ENCODE measurements at places on chromosomes 4 and X.

- DNase-seq, result no peak
Observed at GRCh38 chr4:165748321-165748720, 124.7 kb upstream of the TLL1 start.

- DNase-seq, result peak; percentile 84
Observed at GRCh38 chr4:158020176-158020575, 152.6 kb downstream of the GASK1B start.

GRCh38 chrX:123476611-123477219 is 256.1 kb downstream of the THOC2 start:
- DNase-seq, result no peak

- no peak for DNase-seq
Observed at GRCh38 chr4:185311113-185311888, 84.4 kb downstream of the LRP2BP start.

DNA sequence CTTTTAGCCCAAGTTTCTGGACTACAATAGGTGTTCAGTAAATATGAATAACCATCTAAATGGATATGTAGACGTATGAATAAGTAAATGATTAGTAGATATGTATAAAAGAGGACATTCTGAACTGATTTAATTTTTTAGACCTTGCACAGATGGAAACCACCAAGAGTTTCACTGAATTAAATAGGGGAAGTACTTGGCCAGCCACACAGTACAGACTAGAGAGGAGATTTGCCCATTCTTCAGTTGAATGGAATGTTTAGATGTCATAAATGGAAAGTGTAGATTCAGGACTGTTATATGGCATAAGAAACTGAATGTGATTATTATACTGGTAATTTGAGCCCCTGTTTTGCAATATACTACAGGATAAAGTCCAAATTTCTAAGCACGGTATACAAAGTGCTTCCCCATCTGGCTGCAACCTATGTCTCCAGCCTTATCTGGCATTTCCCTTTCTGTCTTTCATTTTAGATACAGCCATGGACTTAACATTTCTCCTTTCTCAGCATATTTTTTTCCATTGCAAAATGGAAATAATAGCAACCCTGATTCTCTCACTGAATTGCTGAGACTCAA is 137.8 kb upstream of the HS3ST1 start:
- no peak for DNase-seq

- no peak for DNase-seq
Observed at GRCh38 chr4:186726426-186727168, 2.9 kb upstream of the FAT1 start.

DNA sequence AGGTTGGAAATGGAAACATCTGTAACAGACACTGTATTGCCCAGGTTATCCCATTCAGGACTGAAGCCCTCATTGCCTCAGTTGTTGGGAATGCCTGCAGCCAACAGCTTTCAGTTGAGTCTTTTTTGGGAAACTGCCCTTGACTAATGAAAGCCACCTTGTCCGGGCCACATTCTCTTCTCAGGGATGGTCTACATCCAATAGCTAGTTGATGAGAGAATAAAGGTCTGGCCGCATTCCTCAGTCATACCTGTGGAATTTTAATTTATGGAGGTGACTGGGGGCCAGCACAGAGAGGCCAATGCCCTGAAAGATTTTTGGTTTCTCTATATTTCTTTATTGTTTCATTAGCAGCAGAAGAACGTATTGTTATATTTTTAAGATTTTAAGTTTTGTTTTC is 147.6 kb upstream of the MSX1 start:
- DNase-seq, result no peak

DNA sequence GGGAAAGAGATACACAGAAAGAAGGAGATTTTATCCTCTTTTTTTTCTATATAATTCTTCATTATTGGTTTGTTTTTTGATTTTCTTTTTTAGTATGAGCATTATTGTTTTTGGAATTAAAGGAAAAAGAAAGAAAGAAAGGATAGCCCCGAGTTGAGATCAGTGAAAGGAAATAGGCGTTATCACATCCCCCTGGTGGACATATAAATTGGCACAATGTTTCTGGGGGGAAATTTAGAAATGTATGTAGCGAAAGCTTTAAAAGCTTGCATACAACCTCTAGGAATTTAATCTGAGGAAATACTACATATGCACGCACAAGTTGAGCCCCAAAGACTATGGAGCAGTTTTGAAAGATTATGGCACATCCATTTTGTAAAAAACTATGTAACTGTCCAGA is 226.3 kb upstream of the LDB2 start:
- no peak for DNase-seq

DNA sequence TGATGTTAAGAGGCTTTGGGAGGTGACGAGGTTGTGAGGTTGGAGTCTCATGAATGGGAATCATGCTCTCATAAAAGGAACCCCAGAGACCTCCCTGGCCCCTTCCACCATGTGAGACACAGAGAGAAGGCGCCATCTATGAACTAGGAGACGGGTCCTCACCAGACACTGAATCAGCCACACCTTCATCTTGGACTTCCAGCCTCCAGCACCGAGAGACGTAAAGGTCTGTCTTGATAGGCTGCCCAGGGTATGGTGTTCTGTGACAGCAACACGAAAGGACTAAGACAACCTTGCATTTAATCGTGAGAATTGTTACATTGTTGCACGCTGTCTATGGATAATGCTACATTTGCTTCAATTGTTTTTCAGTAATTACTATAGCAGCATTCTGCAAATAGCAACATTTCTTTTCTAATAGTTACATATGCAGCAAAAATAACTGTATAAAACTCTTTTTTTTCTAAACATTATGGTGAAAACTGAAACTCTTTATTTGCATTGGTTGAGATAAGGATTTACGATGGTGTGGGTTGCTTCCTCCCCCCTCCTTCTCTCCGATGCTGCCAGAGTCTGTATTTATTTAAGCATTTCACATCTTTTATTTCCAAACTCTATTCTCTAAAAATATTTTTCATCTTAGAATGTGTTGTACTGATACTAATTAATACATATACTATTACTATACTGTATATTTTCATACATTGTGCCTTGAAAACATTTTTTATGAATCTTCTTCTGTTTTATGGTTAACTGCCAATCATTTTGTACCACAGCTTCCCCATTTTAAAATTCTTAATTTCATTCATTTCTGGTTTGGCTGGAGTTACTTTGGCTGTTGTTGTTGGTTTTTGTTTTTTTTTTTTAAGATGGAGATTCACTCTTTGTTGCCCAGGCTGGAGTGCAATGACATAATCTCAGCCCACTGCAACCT is 26.4 kb upstream of the AKAP17A start:
- DNase-seq, result no peak

GRCh38 chr4:176451443-176451842 is 131.7 kb downstream of the SPCS3 start:
- DNase-seq, result no peak

GRCh38 chr4:155724731-155725130 is 34.1 kb upstream of the GUCY1B1 start:
- no peak for DNase-seq

DNA sequence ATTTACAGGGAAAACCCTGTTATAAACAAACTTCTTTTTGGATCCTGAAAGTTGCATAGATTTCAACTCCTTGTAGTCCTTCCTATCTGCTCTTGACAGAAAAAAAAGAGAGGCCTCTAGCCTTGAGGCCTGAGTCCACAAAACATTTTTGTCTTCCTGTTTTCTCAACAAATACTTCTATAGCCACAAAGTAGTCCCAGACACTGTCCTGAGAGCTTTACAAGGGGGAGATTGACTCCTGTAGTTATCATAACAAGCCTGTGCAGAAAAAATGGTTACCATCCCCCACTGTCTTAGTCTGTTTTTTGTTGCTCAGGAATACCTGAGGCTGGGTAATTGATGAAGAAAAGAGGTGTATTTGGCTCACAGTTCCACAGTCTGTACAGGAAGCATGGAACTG is 35.2 kb downstream of the PCDH7 start:
- DNase-seq, result no peak

DNA sequence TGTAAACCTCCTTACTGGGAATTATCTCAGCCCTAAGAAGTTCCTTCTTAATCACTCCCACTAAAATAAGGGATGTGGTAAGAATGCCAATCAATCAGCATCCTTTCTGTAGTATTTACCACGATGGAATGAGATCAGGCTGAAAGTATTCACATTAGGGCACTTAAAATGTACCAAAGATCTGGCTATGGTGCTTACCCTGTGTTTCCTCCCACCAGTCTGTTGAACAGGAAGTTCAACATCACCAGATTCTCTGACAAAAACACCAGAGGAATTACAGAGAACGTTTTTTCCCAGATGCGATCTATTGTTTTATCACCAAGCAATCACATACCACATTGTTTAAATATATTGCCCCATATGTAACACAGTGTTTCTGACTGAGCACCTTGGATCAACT is 2.1 kb upstream of the CLCN3 start:
- DNase-seq, result no peak

DNA sequence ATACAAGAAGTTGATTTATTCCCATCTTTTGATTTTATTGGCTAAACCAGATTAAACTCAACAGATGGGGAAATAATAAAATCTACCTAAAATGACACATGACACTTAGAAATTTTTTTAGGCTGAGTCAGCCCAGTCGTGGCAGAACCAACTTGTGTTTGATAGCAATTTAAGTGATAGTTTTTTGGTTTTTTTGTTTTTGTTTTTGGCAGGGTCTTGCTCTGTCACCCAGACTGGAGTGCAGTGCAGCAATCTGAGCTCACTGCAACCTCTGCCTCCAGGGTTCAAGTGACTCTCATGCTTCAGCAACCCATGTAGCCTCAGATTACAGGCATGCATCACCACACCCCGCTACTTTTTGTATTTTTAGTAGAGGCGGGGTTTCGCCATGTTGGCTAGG is 370.3 kb upstream of the NOCT start:
- DNase-seq, result no peak

- no peak for DNase-seq
Observed at GRCh38 chr4:184147858-184148737, 69.6 kb downstream of the ENPP6 start.

GRCh38 chr4:140858897-140859296 is 102.7 kb upstream of the TBC1D9 start:
- DNase-seq, result no peak

- DNase-seq, result no peak
Observed at GRCh38 chrX:19790829-19791228, 96.6 kb downstream of the SH3KBP1 start.

DNA sequence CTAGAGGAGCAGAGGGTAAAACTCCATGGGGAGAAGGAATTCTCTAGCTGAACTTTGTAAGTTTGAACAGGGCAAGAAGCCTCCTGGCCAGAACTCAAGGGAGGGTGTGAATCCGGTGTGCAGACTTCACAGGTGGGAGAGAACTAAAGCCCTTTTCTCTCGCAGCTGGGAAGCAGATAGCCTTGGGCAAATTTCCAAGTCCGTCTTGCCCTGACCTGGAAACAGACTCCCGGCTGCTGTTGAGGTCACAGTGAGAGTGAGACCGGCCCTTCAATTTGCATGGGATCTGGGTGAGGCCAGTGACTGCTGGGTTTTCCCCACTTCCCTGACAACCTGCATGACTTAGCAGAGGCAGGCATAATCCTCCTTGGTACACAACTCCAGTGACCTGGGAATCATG is 94.5 kb upstream of the ZNF827 start:
- DNase-seq, result no peak

GRCh38 chr4:146916479-146917076 is 29.1 kb downstream of the TTC29 start:
- DNase-seq, result peak; percentile 8

GRCh38 chr4:56102601-56103000 is 153.9 kb downstream of the CEP135 start:
- DNase-seq, result no peak

GRCh38 chrX:85988353-85988752 is 59.0 kb downstream of the CHM start:
- no peak for DNase-seq

DNA sequence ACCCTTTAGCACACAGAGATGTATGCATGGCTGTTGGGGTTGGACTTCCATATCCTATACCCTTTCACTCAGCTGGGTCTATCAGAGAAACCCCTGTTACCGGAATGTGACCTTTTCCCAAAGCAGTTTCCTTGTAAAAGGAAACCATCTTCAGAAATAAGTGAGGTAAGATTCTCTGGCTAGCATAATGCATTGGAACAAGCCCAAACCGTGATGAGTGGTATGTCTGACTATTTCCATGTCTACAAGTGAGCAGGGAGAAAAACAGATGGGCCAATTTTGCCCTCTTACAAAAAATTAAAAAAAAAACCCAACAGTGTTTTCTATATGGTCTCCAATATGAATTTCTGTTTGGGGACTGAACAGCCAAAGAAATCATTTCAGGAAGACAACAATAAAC is 283.9 kb downstream of the SMARCA1 start:
- no peak for DNase-seq

DNA sequence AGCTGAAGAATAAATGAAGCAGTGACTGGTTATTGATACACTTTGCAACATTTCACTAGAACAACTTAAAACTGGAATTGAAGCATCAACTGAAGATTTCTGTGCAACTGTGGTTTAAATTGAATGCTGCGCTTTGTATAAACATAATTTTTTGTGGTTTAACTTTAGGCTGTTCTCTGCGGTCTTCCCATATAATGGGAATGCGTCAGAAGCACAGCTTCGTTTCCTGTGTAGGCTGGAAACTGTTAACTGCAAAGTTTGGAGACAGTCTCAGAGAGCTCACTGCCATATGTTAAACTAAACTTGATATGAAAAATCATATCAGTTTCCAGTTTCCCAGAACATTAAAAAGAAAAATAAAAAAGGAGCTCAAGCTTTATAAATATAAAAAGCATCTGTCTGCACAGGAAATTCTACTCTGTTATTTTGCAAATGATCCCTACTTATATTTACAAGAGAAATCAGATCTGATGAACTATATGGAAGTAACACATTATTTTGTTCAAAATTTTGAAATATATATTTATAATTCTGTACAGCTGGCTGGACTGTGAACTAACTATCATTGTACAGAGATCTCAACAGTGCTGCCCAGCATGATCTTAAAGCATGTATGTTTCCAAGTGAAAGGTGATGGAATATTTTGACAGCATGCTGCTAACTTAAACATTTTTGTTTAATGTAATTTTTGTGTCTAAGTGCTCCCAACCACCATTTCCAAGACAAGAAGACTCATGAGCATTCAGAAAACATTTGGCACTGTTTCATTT is 139.9 kb downstream of the NDST3 start:
- peak; percentile 40 for DNase-seq

GRCh38 chrX:46957297-46957696 is 45.1 kb downstream of the JADE3 start:
- no peak for DNase-seq

- peak; percentile 33 for DNase-seq
Observed at GRCh38 chrX:15737959-15738902, at the start of gene CA5B. Gene CA5B (plus strand): TSS chrX:15738270. CDS start chrX:15750024, 11,754 bp downstream.

GRCh38 chrX:110321670-110322069 is 3.8 kb upstream of the AMMECR1 start:
- DNase-seq, result no peak
